Stimulated activated CD4-positive, alpha-beta T cell treated with anti-CD3 and anti-CD28 coated beads, TNF-alpha, amount 100 ng/mL, for 4 hours (primary cell): ENCODE measurements at places on chromosomes 1 and 21.

DNA sequence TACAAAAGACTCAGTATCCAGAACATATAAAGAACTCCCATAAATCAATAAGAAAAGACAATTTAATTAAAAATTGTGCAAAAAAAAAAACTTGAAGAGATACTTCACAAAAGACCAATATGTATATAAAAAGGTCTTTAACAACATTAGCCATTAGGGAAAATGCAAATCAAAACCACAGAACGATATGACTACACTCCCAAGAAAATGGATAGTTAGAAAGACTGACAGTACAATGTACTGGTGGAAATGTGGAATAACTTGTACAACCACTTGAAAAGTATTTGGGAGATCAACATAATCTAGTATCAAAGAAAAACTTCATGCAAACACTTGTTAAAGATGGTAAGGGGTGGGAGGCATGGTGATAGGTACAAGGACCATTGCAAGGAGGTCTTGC lies 3.9 kb upstream of the CLCA1 start:
- DNase-seq, result no peak

GRCh38 chr1:47555306-47555705 lies 117.5 kb downstream of the FOXD2 start:
- no peak for DNase-seq

GRCh38 chr1:12409681-12410080 lies 179.9 kb downstream of the VPS13D start:
- DNase-seq, result no peak

GRCh38 chr1:12745992-12746323 lies at the start of gene CFAP107:
TSS of gene CFAP107 (plus strand) at chr1:12746200. CDS start at chr1:12746431, 231 bp downstream.
- no peak for DNase-seq

DNA sequence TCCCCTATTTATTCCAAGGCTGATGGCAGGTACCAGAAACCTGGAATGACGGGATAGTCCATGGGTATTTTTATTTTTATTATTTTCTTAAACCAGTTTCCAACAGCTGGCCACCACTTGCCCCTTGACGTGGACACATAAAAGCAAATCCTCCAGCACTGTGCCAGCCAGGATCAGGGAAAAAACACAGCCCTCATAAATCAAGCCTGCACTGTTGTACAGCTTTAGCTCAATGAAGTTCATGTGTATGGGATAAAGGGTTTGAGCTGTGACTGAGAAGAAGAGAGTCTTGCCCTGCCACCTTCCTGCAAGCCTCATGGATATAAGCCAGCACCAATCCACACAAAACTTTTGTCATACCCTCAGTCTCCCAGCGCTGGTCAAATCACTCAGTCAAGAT lies 303.8 kb upstream of the SPAG17 start:
- DNase-seq, result no peak

DNA sequence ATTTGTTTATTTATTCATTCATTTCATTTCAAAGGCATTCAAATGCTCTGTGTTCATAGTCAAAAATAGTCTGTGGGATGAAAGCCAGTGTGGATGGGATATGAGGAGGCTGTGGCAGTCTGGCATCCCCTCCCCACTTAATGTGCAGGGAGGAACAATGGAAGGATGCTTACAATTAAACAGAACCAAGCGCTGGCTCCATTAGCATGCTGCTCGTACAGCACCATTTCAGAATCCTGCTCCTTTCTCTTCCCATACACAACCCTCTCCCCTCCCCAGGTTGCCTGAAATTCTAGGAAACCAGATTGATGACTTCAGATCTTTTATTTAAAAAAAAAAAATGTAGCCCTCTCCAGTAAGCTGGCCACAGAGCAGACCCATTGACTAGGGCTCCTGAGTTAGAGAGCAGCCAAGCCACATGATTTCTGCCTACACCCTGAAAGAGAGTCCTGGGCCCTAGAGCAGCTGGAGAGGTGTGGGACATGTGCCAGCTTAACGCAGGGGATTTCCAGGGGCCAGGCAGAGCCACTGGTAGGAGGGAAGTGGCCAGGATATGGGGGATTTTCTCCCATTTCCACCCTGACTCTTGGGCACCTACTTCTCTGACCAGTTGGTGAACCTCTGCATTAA lies 205.2 kb downstream of the ASTN1 start:
- DNase-seq, result no peak

- no peak for DNase-seq
Observed at GRCh38 chr1:245248231-245248731, 93.5 kb downstream of the KIF26B start.

DNA sequence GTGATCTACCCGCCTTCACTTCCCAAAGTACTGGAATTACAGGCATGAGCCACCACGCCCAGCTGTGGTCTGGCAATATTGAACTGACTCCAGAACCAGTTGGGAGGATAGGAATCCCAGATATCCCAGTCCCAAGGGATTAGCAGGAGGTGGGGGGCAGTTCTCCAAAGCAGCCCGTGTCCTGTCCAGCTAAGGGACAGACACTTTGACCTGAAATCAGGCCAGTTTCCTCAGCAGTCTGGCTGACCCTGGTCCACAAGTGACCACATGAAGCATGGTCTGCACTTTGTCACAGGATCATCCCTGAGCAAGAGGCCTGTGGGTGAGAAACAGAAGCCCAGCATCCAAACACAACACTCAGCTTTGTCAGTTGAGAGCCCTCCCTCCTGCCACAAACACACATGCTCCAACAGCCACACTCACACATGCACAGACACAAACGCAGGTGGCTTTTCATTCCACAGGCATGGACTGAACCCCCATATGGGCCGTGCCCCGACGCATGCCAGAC lies 2.7 kb upstream of the FDPS start:
- DNase-seq, result no peak

GRCh38 chr1:36392836-36393235 lies 4.9 kb downstream of the LSM10 start:
- no peak for DNase-seq

DNA sequence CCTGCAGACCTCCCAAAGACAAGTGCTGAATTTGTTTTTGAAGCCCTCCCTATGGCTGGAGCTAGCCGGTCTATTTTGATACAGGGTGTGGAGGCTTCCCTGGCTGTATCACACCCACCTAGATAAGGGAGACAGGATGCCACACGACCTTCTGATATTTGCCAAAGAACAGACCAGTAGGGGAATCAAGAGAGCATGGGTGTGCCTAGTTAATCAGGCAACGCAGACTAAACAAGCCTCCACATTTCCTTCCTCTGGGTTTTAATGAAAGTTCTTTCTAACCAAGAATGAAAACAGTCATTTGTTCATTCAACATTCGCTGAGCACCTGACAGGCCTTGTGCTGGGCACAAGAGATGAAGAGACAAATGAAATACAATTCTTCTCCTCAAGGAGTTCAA lies 446.8 kb downstream of the PLPP3 start:
- no peak for DNase-seq

- DNase-seq, result no peak
Observed at GRCh38 chr1:98103617-98104285, 182.9 kb upstream of the DPYD start.

DNA sequence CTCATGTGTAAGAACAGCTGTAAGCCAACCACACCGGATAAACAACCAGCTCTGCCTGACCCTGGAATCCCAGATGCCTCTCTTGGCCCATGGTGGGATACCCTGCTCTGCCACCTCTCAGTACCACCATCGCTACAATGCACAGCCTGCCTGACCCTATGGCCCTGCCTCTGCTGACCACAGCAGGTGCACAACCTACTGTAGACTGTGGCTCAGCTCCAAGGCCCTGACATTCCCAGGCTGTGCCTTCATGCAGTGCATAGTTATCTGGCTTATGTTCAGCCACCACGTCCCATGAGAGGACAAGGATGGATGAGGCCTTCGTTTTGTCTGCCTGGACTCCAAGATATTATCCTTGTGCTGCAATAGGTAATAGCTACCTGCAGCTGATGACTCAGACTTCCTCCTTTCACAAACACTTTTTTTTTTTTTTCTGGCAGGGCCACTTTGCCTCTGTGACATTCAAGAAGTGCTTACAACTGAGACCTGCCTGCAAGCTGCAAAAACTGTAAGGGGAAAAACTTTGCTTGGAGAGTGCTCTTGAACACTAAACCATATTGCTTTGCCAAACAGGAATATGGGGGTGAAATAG lies 177.7 kb downstream of the URB2 start:
- no peak for DNase-seq

- no peak for DNase-seq
Observed at GRCh38 chr1:216820345-216820744, 97.1 kb upstream of the ESRRG start.
